ENCODE measurements at places on chromosomes 1 and 21.

DNA sequence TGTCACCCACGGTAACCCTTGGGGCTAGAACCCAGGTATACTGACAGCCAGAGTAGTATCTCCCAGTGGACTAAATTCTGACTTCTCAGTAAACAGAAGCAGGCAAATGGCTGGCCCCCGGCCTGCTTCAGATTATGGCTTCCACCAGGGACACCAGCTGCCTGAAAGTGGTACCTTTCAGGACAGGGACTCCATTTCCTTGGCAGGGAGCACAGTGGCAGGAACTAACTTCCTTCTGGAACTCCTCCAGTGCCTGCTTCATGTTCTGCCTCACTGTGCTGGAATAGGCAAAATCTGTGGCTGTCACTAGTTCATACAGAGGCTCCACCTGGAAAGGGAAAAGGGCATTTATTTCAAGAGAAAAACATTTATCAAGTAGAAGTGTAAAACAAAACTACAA, 32.7 kb downstream of the C8B start:
- no peak for DNase-seq

GRCh38 chr1:164561007-164561406, 2.0 kb downstream of the PBX1 start:
- no peak for DNase-seq

DNA sequence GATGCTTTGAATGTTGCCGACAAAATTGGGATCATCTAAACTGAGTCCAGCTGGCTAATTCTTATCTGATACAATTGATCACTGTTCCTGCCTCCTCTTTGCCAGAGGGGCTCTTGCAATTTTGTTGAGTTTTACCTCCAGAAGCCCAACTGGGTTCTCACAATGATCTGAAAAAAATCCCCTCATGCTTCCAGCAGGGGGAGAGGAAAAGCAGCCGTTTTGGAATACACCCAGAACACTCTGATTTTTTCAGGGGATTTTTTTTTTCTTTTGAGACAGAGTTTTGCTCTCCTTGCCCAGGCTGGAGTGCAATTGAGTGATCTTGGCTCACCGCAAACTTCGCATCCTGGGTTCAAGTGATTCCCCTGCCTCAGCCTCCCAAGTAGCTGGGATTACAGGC, 13.9 kb upstream of the RERE start:
- DNase-seq: no peak

- DNase-seq: no peak
These were observed 121.3 kb downstream of the PCBP3 start for GRCh38 chr21:45764792-45765191.

GRCh38 chr1:43587594-43587993, 56.9 kb downstream of the PTPRF start:
- no peak for DNase-seq

GRCh38 chr1:110426854-110427253, 19.4 kb upstream of the LAMTOR5 start:
- no peak for DNase-seq

- DNase-seq: no peak
These were observed 274.1 kb upstream of the CHRM3 start for GRCh38 chr1:239112101-239112935.

DNA sequence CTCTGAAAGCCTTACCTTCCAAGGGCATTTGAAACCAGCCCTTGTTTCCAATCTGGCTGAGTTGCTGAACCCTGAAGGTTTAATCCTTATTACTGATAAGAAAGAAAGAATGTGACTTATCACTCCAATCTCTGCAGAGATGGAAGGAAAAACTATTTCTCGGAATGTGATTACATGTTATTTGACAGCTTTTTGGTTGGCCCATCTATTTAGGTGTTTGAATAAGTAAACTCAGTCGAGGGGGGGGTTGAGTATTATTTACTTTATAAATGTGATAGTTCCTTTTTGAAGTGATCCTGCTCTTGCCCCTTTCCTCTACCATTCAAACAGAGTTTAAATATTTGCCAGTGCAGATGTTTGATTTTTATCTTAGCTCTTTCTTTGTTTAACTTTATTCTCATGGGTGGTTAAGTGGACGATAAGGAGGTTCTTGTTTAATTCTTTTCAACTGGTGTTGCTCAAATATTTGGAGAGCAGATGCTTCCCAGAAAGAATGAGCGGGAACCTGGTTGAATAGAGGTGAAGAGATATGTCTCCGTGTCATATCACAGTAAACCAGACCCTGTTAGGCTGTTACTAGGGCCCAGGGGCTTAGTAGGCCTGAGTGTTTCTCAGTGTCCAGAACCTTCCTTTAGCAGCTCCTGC, 126.1 kb downstream of the CACHD1 start:
- no peak for DNase-seq

DNA sequence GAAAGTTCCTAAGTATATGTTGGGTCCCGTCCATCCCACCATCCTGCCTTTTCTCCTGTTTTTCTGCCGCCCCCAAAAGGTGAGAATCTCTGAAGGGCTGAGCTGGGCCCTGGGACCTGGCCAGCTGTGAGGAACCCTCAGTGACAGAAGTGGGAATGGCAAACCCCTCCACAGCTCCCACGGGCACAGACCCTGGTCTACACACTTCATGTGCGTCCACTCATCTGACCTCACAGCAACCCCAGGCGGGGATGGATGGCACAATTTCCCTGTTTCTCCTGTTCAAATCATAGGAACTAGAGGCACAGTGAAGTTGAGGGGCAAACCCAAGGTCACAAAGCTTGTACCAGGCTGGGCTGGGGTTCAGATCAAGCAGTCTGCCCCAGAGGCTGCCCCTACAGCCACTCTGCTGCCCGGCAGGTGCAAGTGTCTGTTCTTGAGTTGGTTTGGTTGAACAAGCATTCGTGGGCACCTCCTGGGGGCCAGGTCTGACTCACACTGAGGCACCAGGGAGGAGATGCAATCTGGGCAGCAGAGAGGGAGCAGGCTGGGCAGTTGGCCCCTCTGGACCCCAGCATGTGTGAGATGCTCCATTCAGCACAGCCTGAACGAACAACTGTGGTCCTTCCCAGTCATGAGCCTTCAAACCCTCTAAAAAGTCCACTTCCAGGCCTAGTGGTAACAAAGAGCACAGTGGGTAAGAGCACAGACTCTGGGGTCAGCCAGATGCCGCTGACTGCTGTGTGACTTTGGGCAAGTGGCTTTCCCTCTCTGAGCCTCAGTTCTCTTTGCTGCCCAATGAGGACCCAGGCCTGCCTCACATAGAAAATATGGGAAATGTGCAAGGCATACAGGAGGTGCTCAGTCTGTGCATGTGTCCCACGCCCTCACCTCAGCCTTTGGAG, 4.0 kb downstream of the EDN2 start:
- DNase-seq: no peak

DNA sequence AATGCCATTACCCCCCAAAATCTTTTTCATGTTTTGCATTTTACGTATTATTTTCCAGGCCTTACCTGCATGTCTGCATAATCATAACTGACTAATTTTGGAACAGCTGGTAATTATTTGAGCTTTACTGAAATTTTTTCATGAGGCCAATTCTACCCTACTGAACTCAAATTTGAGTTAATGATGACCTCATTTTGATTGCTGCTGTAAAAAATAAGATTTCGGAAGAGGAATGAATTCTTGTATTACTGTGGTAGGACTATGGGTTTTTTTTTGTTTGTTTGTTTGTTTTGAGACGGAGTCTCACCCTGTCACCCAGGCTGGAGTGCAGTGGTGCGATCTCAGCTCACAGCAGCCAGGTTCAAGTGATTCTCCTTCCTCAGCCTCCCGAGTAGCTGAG, 2.6 kb upstream of the METTL18 start:
- DNase-seq: no peak

- no peak for DNase-seq
These were observed 15.4 kb upstream of the ARF1 start for GRCh38 chr1:228066891-228067654.

- no peak for DNase-seq
These were observed 37.4 kb upstream of the HSD17B7 start for GRCh38 chr1:162753001-162753658.

DNA sequence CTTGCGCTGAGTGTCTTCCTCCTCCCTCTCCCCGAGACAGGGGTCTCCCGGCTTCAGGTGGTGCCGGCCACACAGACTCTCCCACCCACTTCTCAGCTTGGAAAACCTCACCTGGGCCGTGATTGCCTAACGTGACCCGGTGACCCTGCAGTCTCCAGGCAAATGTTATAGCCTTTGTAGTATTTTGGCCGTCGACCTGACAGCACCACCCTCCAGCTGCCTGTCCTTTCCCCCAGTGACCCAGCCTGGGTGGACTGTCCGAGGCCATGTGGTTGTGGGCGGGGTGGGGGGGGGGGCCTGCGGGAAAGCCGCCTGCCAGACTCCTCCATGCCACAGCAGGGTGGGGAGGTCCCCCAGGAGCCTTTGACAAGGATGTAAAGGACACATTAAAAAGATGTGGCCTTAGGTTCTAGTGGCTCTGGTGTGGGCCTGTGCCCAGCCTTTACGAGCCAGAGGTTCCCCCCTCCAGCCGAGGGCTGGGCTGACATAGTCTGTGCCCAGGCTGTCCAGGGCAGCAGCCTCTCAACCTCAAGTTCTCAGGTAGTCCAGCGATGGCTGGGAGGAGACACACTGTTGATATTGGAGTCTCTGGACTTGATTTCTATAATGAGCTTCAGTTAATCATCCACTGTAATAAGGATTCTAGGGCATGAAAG, 8.1 kb downstream of the TOR3A start:
- DNase-seq: no peak

DNA sequence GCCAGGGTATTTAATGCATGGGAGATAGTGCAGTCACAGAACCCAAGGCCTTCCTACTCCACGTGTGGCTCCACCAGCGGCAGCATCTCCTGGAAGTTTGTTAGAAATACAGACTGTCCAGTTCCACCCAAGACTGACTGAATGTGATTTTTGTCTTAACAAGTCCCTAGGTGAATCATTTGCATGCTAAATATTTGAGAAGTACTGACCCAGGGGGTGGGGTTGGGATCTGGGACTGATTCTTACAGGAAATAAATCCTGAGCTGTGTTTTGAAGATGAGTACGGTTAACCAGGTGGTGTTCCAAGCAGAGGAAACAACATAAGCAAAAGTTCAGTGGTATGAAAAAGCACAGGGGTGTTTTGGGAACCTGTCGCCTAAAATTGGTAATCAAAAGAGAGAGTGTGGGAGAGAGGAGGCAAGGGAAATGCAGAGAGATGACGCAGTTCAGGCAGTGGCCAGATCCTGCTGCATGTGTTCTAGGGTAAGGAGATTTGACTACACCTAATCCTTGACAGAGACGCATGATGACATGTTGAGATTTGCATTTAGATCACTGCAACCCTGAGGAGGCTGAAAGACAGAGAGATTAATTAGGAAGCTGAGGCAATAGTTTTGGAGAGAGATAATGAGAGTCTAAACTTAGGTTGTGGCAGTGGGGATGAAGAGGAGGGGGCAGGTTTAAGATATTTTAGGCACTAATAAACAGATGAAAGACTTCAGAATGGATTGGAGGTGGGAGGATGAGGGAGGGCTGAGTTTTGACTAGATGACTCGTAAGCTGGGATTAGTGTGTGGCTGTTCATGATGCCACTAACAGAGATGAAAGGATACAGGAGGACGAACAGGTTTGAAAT, 3.7 kb upstream of the ZNF326 start:
- no peak for DNase-seq

DNA sequence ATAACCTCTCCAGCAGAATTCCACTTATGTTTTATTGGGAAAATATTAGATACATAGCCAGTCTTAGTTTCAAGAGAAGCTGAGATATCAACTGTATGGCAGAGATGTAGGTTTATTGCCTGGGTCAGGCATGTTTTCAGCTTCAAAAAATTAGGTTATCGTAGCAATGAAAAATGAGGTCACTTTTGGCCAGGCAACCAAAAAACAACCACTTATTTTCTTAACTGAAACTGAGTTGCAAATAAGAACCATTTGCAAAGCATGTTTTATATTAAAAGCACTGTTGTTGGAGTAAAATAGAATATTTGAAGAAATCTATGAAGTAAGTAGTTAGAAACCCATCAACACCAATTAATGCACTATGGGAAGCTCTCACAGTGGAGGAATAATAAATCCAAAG, 5.5 kb upstream of the OR6Y1 start:
- no peak for DNase-seq

DNA sequence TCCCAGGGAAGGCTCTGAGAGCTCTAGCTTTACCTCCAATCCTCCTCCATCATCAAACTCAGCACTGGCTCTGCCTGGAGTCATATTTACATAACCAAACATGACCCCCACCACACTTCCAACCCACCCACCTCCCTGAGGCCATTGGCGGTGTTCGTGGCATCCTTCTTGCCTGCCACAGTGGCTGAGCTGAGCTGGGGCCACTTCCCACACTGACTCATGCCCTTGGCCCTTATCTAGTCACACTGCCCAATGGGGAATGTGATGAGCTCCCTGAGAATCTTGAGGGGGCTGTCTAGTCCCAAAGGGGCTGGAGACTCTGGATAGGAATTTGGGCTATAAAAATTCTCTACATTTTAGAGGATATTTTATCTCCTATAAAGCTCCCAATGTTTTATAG, 230.9 kb upstream of the IRF2BP2 start:
- DNase-seq: no peak

DNA sequence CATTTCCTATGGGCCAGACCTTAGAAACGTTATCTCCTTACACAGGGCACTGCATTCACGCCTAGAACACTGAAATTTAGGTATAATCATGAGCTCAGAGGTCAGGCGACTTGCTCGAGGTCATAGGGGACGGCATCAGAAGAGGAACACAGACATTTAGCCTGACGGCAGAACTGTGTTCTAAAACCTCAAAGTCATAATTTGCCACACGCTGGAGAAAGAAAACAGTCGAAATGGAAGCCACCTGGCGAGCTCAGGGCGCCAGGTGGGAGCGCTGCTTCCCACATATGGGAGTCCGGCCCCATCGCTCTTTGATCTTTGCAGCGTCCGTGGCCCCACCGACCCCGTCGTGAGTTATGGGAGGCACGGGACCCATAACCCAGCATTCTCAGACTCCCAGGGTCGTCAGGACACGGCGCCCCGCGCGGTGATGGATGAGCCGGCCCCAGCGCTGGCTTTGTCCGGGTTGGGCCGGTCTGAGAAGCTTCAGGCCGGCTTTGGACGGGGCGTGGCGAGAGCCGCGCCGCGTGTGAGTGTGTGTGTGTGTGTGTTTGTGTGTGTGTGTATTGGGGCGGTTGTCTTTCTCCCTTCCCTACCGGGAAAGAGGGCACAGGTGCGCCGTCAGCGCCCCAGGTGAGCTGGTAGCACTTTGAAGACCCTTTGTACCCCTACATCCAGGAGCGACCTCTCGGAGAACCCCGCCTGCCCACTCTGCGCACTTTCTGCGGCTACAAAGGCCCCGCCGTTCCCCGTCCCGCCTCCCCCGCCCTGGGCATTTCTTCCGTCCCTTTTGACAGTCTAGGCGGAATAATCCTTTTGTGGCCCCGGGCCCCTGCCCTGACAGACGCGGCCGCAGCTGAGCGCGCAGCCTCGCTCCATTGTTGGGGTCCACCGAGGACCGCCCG, 861 bp upstream of the DRAXIN start:
- DNase-seq: no peak

DNA sequence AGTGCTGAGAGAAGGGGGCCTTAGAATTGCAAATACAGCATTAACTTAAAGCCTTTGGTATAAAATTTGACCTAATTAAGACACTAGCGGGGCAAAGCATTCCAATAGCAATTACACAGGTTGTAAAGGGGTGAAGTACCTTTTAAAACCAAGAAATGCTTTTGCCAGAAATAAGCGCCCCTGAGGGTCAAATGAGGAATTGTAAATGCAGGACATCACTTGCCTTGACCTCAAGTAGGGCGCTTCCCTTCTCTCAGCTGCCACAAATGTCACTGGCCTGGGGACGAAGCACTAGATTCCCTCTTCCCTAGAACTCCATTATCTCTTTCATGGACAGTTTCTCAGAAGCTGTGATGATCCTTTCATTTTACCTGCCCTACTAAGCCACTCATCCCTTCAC, 48.3 kb downstream of the SEC16B start:
- DNase-seq: no peak

GRCh38 chr1:194658090-194658439, 1471.7 kb upstream of the B3GALT2 start:
- no peak for DNase-seq
